ENCODE measurements at places on chromosomes 2 and 18.

DNA sequence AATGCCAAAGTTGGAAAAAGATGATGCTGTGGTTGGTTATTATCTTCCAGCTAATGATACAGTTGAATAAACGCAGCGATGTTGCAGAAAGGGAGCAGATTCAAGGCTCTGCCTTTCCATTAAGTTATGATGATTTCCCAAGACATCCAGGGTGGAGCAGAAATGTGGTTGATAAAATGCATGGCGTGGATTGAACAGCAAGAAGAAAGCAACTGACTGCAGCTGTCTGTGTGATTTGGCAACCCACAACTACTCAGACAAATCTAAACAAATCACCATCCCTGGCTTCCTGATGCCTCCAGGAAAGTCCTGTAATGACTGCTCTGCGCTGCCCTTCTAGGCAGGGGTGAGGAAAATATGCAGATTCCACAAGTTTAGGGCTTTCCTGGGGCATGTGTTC is 166.3 kb downstream of the NRP2 start:
- no peak for DNase-seq

DNA sequence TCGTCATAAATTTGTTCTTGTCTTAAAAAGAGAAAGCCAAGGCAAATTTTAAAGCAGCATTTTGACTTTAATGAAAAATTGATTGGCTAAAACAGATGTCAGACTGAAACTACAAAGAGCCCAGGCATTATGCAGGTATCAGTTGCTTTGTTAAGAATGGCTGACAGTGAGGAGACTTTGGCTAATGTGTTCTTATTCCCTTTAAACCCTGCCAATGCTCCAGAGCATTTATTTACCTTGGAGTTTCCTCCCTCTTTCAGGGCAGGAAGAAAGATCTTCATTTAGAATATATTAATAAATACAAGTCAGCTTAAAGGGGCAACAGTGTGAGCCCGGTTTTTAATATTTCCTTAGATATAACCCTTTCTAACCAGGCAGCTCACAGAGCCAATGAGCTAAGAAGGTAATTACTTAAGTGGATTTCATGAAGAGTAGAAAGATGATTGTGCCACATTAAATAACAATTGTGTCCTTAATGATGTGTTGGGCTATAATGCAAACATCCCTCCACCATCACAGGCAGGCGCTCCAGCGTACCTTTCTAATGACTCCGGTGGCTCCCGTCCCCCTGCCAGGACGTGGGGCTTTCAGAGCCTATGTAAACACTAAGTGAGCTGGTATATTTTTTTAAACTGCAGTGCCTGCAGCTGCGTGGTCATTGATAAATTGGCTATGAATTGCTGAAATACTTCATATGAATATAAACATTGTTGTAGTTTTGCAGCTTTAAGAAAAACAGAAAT is 349.4 kb upstream of the POU3F3 start:
- no peak for DNase-seq

GRCh38 chr2:65261676-65262075 is 34.0 kb downstream of the ACTR2 start:
- no peak for DNase-seq

- no peak for DNase-seq
Observed at GRCh38 chr18:70160073-70160678, 45.3 kb downstream of the RTTN start.

- no peak for DNase-seq
Observed at GRCh38 chr2:191910518-191910917, 63.6 kb upstream of the CAVIN2 start.

DNA sequence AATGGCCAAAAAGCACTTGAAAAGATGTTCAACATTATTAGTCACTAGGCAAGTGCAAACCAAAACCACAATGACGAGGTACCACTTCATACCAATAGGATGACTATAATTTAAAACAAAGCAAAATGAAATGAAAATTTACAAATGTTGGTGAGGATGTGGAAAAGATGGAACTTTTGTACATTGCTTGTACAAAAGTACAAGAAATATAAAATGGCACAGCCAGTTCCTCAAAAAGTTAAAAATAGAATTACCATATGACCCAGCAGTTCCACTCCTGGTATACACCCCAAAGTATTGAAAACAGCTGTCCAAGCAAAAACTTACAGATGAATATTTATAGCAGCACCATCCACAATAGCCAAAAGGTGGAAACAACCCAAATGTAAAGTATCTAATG is 107.8 kb upstream of the XPO1 start:
- no peak for DNase-seq

DNA sequence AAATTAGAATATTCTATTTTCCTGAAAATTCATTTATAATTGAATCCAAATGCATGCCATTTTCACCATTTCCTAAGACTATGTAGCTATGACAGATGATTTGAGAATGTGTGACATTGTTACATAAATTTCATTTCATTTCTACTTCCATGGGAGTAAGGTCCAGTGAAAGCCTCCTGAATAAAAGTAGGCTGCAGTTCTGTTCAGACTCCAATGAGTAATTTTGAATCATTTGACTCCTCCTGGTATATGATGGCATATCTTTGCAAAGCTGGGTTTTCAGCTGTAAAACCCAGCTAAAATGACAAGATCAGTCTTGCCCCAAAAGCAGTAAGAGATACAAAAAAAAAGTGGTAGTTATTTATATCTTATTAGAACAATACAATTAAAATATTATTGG is 101.0 kb upstream of the DNAJC10 start:
- no peak for DNase-seq

- no peak for DNase-seq
Observed at GRCh38 chr18:45940724-45941123, 26.4 kb downstream of the EPG5 start.

GRCh38 chr2:30193104-30193681 is 38.1 kb upstream of the LBH start:
- no peak for DNase-seq
